CD4-positive, CD25-positive, alpha-beta regulatory T cell (primary cell): ENCODE measurements at places on chromosomes 6 and 20. TPM values are rescaled to one million over a fixed set of nuclear protein-coding genes. Genes with fewer than 3 reads are reported as not detected.

DNA sequence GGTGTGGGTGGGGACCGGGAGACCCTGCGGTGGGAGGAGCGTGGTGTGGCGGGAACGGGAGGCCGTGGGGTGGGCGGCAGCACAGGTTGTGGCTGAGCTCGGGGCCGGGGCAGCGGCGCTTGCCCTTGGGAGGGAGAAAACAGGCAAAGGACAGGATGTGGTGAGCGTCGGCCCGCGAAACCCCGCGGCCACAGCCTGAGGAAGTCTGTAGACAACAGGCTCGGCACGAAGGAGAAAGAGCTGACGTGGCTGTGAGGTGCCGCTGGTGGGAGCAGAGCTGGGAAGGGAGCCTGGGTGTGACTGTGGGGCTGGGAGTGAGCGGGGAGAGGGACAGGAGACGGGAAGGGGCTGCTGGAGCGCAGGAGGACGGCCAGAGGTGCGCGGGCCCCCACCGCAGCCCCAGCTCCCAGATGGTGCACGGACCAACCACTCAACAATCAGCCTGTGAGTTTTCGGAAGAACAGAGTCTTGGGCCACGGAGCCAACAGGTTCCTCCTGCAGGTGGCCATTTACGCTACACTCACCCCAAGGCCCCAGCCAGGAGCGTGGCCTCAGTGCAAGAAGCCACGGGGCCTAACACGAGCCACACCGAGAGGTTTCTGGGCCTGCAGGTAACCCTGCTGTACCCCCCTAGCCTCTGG is 202.8 kb downstream of the DLL1 start:
- peak; percentile 87 for DNase-seq

- DNase-seq = no peak
These were observed 2.4 kb upstream of the FOXA2 start for GRCh38 chr20:22586645-22587310.

DNA sequence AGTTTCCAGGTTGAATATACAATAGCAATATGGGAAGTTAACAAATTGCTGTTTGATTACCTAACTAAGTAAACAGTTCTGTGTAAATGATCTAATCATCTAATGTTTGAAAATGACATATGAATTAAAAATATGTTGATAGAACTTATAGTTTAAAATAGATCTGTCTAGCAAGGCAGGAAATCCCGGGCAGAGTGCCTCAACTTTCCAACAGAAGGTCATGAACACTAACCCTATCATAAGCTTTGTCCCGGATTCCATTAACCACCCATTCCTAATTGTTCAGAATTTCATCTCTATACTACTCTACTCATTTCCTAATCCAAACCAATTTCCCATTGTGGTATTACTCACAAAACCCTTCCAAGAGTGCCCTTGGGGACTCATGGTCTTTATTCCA is 10.2 kb downstream of the TAAR1 start:
- DNase-seq = no peak

GRCh38 chr6:24859608-24860200 is 61.0 kb upstream of the ARMH2 start:
- no peak for DNase-seq

Gene PKIG
- polyA plus RNA-seq = 1.1 TPM

DNA sequence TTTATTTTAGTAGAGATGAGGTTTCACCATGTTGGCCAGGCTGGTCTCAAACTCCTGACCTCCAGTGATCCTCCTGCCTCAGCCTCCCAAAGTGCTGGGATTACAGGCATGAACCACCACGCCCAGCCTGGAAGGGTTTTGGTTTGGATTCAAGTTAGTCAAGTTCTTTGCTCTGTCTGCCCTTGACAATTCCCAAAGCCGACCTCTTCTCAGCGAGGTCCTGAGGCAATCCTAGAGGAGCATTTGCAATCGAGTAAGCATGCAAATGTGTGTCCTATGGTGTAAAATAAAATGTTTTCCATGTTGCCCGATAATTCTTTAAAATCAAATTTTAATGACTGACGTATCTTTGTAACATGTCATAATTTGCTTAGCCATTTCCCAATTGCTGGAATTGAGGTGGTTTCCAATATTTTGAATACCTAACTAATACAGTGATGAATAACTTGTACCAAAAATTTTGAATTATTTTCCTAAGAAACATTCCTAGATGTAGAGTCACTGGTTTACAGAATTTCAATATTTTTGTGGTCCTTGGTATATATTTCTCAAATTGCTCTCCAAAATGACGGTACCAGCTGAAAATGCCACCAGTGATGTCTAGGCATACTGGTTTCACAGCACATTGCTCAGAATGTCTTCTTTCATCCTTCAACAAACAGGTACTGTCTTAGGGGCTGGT is 38.7 kb downstream of the GTF2H5 start:
- no peak for DNase-seq

- no peak for DNase-seq
These were observed 43.1 kb upstream of the ZNF831 start for GRCh38 chr20:59120491-59120890.

Gene ENPP3
- polyA plus RNA-seq = not detected

Gene BACH2
- polyA plus RNA-seq = 4.2 TPM

Gene ITPR3
- 2.2 TPM for polyA plus RNA-seq

DNA sequence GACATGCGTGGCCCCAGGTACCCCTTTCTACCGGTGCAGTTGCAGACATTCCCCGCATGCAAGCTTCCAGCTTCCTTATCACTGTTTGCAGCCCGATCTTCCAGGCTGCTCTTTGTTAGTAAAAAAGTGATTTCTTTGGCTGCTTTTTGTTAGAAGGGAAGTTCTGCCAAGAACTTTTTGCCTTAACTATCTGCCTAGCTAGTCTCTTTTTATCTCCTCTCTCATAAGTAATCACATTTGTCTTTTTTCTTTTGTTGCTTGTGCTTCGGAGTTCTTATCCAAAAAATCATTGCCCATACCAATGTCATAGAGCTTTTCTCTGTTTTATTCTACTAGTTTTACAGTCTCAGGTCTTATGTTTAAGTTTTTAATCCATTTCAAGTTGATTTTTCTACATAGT is 20.3 kb downstream of the FAM162B start:
- no peak for DNase-seq

DNA sequence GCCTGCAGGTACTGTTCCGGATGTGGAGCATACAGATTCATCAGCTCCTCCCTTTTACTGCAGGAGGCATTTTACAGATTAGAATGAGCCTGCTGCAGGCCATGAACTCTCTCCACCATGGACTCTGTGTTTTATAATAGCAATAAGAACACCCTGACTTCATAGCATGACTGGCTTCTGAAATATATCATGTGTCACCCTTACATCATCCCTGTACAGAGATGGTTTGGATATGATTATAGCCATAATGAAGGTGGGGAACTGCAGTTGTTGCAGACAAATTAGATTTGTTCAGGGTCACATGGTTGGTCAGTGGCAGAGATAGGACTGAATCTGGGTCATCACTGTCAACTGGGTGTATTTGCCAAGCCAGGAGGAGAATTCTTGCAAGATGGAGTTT is 100.7 kb downstream of the FOXO3 start:
- no peak for DNase-seq

GRCh38 chr6:36947570-36948351 is 6.8 kb upstream of the PI16 start:
- DNase-seq = peak; percentile 69

Gene GJA10
- polyA plus RNA-seq = not detected

- DNase-seq = no peak
These were observed 124.8 kb downstream of the AHI1 start for GRCh38 chr6:135372758-135373157.

Gene ADGB
- not detected for polyA plus RNA-seq

GRCh38 chr20:48620507-48621375 is 207.1 kb downstream of the PREX1 start:
- peak; percentile 55 for DNase-seq

DNA sequence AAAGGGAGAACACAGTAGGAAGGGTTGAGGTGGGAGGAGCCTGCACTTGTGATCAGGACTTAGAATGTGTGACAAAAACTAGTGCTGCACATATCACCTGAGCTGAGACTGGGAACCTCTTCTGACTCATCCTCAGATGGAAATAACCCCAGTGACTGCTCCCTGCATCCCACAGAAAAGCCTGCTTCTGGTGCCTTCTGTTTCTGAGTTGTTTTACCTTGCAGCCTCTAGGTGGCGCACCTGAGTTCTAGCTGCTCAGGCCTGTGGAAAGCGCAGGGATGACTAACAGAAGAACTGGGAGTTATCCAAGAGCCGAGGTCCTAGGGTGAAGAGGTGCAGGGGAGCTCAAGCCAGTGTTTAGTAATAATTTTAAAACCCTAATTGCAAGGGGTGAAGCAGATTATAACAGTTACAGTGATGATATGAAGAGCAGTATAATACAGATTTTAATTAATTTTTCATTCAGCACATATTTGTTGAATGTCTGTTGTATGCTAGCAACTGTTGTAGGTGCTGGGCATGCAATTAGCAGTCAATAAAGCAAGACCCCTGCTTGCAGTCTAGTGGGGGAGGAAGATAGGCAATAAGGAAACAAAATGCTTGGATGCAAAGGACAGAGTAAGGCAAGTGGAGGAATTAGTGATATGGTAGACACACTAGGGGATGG is 302.5 kb downstream of the DHX35 start:
- peak; percentile 33 for DNase-seq
